Activated effector memory CD4-positive, alpha-beta T cell treated with anti-CD3 and anti-CD28 coated beads, Interleukin-2, amount 50 U/mL, for 16 hours (primary cell): ENCODE measurements at places on chromosomes 2 and 18.

- no peak for DNase-seq
Observed at GRCh38 chr2:112924360-112924759, 13.4 kb downstream of the IL37 start.

GRCh38 chr2:163266772-163267171 lies 428.2 kb upstream of the KCNH7 start:
- no peak for DNase-seq

DNA sequence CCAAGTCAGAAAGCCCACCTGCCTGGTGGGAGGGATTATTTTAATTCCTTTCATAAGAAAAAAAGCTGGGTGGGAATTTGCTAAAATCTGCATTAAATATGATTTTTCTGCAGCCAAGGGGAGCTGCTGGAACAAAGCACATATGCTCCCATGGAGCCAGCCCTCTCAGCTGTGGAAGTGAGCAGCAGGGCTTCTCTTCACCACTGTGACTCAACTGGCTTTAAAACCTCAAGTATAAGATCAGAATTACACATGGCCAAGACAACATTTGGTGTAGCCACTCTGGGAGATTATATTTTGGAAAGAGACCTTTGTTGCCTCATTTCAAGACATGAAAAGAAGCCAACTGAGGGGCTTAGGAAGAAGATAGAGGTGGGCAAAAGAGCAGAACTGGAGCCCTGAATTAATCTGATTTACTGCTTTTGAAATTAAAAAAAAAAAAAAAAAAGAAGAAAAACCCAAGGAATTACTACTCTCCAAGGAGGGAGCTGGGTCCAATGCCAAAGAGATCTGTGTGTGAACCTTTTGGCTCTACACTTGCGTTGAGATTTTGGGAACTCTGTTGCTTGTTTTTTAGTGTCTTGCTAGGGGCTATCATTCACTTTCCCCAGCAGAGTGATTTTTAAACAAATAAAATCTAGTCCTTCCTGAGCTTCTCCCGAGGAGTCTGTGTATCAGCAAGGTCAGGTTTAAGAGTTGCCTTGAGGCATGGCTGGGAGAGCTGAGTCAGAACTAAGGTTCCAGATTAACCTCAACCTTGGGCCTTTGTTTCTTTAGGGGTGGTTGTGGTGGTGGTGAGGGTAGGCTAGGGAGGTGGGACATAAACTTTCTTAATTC lies 6.0 kb downstream of the LHCGR start:
- DNase-seq, result no peak

DNA sequence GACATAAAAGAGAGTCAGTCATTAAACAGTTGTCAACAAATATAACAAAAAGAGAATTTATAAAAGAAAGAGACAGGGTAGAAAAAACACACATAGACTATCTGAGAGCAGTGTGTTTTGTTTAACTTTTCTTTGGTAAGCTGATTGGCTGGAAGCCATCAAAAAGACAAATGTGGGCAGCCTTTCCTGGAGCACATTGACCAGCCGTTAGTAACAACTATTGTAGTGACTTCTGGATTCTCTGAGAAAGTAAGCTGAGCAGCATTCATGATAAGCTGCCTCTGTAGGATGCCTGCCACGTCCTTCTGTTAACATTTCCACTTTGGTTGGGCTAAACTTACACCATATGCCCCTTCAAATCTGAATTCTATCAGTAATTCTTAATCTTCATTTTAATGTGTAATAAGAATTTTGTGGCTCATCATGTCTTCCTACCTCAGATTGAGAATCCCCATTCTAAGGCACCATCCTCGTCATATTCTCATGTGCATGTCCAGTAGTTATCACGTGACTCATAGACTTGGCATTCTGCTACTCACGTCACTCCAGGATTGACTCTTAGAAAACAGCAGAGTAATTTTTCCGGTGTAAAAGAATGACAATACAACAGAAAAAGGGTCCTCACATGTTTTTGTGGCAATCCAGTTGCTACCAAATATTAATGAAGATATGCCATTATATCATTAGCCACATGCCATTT lies 43.4 kb upstream of the DNAJC10 start:
- DNase-seq, result no peak

GRCh38 chr18:22267697-22268096 lies 98.3 kb downstream of the GATA6 start:
- DNase-seq, result no peak

- DNase-seq, result no peak
Observed at GRCh38 chr18:3782901-3783300, 332.9 kb downstream of the TGIF1 start.
